Foreskin keratinocyte (primary cell): ENCODE measurements at places on chromosomes 4 and X. TPM values are rescaled to one million over a fixed set of nuclear protein-coding genes. Genes with fewer than 3 reads are reported as not detected.

The SYTL4 gene
- 2.4 and 3.7 TPM in 2 replicates for total RNA-seq

GRCh38 chr4:164876700-164877324 lies at the start of gene APELA:
TSS of gene APELA (plus strand) at chr4:164877178. CDS start at chr4:164877332, 154 bp downstream.
- DNase-seq: no peak

DNA sequence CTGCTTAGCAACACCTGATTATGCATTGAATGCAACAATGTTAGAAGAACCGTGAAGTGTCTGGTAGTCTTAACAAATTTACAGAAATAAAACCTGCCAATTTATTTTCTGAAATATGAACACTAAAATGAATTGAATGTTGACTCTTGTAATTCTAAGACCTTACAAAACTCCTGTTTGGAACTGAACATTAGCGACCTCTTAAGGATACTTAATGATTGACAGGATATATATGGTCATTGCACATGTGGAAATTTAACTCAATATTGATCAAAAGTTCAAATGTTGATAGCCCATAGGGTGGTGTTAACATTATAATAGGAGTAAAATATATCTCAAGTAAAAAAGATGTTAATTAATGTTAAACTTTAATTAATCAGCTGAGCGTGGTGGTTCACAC lies 79.1 kb downstream of the TECRL start:
- DNase-seq: no peak

The PPP2R2C gene
- 0.18 and 1.1 TPM in 2 replicates for total RNA-seq

DNA sequence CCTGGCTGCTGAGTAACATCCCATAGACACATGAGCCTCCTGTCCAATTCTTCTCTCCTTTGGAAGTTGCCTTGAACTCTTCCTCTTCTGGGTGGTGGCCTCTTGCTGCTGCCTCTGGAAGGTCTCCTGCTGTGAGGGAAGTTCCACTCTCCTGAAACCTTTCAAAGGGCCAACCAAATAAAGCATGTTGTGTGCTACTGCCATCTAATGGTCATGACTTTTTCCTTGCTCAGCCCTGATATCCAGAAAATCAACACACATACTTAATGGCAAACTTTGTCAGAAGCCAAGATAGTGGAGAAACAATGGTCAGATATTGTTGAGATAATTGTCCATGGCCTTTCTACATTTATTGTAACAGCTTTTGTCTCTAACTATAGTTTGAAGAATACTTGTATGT lies 19.1 kb upstream of the ZXDA start:
- no peak for DNase-seq

GRCh38 chrX:128816919-128817318 lies 706.4 kb downstream of the SMARCA1 start:
- no peak for DNase-seq

GRCh38 chr4:76067652-76068286 lies 6.7 kb upstream of the ART3 start:
- DNase-seq: no peak

The RTL5 gene
- total RNA-seq: 0.14 TPM in 2 replicates

The SLC16A2 gene
- 26.4 and 30.4 TPM in 2 replicates for total RNA-seq

- DNase-seq: peak; percentile 12
Observed at GRCh38 chr4:159977907-159978617, 875.2 kb downstream of the RAPGEF2 start.

The CFI gene
- total RNA-seq: not detected in 2 replicates

DNA sequence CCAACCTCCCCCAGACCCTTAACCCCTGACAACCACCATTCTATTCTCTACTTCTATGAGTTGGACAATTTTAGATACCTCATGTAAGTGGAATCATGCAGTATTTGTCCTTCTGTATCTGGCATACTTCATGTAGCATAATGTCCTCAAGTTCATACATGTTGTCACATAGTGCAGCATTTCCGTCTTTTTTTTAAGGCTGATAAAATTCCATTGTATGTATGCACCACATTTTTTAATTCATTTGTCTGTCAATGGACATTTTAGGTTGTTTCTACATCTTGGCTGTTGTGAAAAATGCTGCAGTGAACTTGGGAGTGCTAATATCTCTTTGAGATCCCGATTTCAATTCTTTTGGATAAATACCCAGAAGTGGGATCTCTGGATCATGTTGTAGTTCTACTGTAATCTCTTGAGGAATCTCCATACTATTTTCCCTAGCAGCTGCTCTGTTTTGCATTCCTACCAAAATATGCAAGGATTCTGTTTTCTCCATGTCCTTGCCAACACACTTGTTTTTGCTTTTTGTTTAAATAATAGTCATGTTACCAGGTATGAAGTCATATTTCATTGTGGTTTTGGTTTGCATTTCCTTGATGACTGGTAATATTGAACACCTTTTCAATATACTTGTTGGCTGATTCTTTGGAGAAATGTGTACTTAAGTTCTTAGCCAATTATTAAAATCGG lies 48.8 kb upstream of the ADAD1 start:
- DNase-seq: peak; percentile 63

GRCh38 chr4:5730993-5731990 lies 20.3 kb downstream of the EVC start:
- no peak for DNase-seq

GRCh38 chr4:124322234-124323065 lies 390.1 kb downstream of the ANKRD50 start:
- no peak for DNase-seq

DNA sequence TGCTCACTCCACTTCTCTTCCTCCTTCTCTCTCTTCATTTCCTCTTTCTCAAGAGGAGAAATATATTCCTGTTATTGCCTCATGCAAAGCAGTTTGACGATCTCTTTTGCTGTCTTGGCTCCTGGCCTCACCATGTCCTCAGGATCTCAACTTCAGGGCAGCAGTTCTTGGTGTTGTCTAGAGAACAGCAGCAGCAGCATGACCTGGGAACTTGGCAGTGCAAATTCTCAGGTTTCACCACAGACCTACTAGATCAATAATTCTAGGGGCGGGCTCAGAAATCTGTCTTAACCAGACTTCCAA lies 193.4 kb upstream of the EDNRA start:
- DNase-seq: no peak
